ENCODE measurements at places on chromosomes 12 and 14.

DNA sequence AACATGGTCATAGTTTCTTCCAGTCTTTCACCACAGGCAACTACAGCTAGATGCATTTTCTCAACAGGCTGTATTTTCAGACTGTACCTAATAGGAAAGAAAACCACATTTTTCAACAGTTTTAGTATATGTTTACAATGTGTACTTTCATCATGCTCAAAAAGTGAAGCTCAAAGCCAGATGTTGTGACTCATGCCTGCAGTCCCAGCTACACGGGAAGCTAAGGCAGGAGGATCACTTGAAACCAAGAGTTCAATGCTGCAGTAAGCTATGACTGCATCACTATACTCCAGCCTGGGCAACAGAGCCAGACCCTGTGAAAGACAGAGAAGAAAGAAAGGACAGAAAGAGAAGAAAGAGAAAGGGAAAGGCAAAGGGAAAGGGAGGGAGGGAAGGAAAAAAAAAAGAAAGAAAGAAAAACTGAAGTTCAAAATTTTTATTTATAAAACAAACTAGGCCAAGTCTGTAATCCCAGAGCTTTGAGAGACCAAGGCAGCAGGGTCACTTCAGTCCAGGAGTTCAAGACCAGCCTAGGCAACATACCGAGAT is 25.5 kb downstream of the GXYLT1 start:
- no peak for DNase-seq

- DNase-seq, result no peak
Measured at GRCh38 chr14:104219731-104220214, 81.4 kb downstream of the KIF26A start.

GRCh38 chr14:56422221-56422620 is 157.4 kb upstream of the TMEM260 start:
- no peak for DNase-seq

DNA sequence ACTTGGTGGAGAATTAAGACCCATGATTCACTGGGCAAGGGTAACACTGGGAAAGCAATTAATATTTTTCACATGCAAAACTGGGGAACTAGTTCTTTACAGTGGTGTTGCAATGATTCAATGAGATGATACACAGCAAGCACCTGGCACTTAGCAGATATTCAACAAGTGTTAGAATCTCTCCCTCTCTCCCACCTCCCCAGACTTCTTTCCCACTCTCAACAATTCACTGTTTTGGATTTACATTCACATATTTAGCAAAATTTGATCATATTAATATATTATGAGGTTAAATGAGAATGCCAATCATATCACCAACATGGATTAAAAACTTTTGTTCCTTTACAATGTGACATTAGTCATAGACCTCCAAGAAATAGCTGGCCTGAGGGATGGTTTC is 223.1 kb upstream of the GRIP1 start:
- DNase-seq, result no peak

DNA sequence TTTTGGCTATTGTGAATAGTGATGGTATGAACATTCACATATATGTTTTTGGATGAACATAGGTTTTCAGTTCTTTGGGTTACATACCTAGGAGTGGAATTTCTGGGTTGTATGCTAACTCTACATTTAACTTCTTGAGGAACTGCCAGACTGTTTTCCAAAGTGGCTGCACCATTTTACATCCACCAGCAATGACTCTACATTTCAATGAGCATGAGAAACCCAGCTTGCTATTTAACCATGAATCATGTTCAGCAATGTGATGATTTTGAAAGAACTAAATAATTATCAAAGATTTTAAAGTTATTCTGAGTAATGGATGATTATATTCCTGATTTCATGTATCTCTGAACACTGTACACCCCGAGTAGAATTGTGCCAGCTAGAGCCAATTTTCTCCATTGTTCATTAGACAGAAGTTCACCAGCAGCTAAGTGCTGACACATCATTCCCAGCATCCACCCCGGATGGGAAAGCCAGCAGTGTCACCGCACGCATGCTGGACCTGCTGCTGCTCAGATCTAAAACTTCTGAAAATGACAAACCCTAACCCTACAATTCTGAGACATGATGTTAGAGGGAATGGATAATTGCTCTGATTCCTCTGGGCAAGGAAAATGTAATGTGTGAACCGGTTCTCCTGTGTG is 13.3 kb upstream of the ANAPC5 start:
- no peak for DNase-seq

GRCh38 chr14:100302616-100303015 is 3.6 kb downstream of the SLC25A29 start:
- DNase-seq, result no peak

DNA sequence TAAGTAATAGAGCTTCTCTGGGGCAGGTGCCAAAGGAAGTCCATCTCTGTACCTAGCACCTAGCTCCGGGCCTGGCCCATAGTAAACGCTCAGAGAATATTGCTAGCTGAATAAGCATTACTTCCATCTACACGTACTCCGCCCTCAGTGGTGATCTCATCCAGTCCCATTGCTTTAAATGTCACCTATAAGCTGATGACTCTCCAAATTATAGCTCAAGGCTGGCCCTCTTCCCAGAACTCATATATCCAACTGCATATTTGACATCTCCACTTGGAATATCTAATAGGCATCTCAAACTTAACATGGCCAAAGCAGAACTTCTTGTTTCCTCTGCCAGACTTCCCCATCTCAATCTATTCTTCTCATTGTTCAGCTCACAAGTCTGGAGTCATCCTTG is 6.9 kb upstream of the DYNLL1 start:
- no peak for DNase-seq

DNA sequence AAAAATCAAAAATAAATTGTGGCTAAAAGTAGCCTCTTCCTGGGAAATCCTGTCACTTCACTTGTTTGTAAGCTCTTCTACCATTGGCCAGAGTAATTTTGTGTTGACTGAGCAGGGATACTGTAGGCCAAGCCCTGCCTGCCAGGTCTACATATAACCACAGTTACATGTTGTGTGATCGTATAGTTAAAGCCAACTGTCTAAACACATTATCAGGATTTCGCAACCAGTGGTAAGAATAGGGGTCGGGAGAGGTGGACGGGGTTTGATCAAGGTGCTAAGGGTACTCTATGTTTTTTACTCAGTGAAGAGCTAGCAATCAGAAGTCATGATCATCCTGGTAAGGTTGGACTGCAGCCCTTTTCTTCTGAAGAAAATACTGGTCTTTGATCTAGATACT is 13.4 kb downstream of the ANKRD13A start:
- DNase-seq, result no peak

DNA sequence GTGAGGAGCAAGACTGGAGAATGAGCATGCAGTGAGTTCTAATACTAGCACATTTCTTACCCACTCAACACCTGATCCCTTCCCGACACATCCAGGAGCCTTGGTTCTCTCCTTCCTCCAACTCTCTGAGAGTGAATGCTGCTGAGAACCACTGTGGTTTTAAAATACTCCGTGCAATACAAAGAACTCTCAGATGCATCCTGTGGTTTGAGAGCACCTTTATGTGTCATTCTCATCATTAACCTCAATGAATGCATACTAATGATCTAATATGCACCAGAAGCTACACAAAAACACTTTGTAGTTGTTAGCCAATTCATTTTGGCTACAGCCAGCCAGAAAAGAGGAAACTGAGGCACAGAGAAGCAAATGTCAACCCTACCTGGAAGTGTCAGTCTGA is 87.6 kb downstream of the GALNT8 start:
- no peak for DNase-seq

- DNase-seq, result no peak
Measured at GRCh38 chr14:90513161-90514014, 116.6 kb downstream of the CALM1 start.

DNA sequence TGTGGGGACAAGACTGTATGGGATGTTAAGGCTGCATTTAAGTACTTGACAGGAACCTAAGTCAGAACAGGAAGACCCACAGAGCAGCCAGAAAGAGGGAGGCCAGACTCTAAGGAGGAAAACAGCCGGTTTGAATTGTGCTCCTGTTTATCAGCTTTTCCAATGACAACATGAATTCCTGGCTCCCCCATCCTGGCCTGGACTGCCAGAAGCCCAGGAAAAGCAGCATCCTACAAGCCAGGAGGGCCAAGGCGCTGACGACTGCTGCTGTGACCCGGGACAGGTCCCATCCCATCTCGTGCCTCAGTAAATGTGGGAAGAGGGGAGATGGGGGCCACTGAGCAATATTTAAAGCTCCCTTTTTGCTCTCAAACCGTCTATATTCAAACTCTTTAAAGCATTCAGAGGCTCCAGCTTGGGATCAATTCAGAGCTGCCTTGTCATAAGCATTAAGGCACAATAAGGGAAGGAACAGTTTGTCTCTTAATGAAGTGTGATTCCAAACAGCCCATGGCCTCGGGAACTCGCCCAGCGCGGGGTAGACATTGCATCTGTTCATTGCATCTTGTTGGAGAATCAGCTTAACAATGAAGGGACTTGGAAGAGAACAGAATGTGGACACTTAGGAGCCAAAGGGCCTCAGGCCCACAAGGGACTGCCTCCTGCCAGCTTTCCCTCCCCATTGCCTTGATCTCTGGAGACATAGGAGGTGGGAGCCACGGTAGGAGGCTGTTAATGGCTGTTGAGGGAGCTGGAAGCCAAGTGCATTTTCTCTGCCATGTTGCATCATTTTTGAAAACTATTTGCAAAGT is 49.6 kb downstream of the CMKLR1 start:
- no peak for DNase-seq

DNA sequence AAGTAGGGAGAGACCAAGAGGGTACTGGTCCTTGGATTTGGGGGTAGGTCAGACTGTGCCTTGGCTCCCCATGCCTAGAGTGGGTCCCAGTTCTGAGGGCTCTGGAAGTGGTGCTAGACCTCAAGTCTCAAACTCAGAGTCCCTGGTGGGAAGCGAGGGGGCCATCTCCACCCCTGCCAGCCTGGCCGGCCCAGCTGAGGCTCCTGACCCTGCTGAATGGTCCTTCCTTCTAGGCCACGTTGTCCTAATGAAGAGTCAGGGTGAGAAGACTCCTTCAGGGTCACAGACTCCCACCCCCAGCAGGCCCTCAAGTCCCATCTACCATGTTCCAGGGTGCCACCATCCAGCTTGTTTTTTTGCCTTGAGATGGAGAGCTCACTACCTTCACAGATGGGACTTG is 12.9 kb downstream of the SERPINA6 start:
- no peak for DNase-seq

- no peak for DNase-seq
Measured at GRCh38 chr12:62401631-62402030, 65.0 kb upstream of the MON2 start.

DNA sequence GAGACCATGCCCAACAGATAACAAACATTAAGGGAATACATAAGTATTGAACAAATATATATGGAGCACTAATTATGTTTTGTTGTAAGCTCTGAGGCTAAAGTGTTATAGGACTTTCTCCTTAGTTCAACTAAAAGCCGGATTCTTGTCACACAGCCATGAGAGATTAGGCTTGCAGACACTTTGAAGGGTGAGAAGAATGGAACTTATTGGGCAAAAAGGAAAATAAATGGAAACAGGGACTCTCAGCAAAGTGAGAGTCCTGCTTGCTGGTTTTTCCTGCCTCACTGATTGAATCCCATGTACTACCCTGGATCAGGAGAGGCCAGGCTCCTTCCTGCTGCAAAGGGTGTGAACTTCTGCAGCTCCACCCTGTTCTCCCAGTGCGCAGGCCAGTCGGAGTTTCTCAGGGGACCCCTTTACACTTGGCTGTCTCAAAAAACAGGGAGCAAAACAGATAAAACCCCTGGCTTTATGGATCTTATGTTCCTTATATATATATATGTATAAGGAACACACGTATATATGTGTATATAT is 77.1 kb upstream of the FUT8 start:
- DNase-seq, result no peak

GRCh38 chr12:132444957-132445883 is 44.7 kb upstream of the FBRSL1 start:
- DNase-seq, result peak; percentile 89

DNA sequence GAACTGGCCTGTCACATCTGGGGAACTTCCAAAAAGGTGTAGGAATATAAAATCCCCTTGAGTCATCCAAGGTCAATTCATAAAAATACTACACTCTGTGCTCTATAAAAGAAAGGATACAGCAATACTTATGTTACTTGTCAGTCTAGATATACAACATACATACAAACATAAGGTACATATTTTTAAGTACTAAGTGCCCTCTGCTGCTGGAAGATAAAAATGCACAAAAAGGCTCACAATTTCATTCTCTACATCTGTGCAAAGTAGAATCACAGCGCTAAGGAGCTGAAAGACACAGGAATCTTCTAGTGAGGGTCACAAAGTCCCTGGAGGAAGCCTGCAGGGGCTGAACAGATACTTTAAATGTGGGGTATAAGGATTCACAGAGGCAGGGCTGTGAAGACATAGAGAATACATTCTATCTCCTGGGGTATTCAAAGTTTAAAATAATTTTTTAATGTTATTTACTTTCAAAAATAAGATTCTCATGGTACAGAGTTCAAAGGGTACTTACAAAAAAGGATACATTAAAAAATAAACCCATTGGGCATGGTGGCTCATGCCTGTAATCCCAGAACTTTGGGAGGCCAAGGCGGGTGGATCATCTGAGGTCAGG is 10.2 kb upstream of the GOLGA5 start:
- peak; percentile 53 for DNase-seq

DNA sequence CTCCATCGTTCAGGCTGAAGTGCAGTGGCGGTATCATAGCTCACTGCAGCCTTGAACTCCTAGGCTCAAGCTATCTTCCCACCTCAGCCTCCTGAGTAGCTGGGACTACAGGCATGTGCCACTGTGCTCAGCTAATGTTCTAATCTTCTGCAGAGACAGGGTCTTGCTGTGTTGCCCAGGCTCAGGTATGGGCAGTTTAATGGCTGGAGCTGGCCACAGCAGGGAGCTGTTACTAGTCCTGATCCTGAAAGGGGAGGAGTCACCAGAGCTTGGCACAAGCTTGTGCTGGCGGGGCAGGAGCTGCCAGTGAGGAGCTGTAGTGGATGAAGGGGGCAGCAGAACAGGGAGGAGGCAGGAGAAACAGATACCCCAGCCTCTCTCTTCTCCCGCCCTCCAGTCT is 10.6 kb downstream of the TMEM120B start:
- DNase-seq, result no peak

- DNase-seq, result no peak
Measured at GRCh38 chr12:79858518-79858917, 76.4 kb downstream of the PPP1R12A start.

- no peak for DNase-seq
Measured at GRCh38 chr12:132602572-132603239, 7.7 kb downstream of the LRCOL1 start.

DNA sequence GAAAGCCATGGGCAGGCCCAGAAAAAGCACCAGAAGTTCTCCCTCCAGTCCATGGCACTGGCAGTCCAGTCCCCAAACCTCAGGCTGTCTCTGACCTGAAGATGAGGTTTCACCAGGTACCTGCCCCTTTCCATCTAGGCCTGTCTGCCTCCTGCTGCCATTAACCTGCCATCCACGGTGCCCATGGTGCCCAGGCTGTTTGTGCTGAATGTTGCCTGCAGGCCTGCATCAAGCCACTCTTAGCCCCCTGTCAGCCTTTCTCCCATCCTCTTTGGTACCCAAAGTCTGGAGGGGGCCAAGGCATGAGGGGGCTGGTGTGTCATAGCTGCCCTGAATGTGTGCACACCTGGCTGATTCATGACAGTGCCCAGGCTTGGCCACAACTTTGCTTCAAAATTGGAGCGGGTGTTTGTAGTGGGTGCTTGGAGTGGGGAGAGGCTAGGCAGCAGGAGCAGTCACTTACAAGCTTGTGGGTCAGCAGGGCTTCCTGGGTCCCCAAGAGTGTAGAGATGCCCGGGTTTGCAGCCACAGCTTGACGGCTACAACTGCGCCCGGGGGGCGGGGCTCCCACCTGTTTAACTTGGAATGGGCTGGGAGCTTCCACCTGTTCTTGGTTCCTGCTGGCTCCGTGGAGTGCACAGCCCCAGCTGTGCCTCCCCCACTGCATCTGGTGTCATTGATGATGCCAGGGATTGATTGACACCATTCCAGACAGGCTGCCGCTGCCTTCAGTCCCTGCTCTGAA is 88.5 kb downstream of the GPHN start:
- no peak for DNase-seq

Data from D341Med (cell line).